Epithelial cell of proximal tubule (primary cell): ENCODE measurements at places on chromosomes 1 and 21. TPM values are rescaled to one million over a fixed set of nuclear protein-coding genes. Genes with fewer than 3 reads are reported as not detected.

- DNase-seq, result no peak
These were observed 83.8 kb downstream of the HSF2BP start for GRCh38 chr21:43575473-43575844.

- DNase-seq, result no peak
These were observed 448 bp upstream of the COL9A2 start for GRCh38 chr1:40317394-40318074.

DNA sequence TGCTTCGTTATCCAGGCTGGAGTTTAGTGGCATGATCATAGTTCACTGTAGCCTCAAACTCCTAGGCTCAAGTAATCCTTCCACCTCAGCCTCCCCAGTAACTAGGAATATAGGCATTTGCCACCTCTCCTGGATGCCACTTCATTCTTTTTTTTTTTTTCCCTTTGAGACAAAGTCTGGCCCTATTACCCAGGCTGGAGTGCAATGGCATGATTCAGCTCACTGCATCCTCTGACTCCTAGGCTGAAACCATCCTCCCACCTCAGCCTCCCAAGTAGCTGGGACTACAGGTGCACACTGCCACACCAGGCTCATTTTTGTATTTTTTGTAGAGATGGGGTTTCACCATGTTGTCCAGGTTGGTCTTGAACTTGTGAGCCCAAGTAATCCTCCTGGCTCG is 19.3 kb downstream of the OSBPL9 start:
- DNase-seq, result no peak

DNA sequence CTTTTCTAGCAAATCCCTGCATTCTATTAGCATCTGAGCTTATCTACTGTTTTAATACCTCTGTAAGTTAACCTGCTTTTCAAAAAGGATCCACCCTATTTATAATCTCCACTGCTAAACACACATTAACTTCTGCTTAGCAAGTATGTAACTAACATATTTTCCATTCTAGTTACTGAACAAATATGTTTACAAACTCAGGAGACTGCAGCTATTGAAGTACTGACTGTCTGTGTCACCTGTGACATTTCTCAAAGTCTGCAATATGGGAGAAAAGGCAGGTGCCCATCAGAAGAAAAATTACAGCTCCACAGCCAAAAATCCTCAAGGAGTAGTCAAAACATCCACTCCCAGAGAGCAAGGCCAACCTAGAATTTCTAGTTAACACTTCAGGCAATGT is 88.3 kb downstream of the JAK1 start:
- DNase-seq, result no peak

The ARTN gene
- total RNA-seq, result 2.0 and 14.1 TPM in 2 replicates

DNA sequence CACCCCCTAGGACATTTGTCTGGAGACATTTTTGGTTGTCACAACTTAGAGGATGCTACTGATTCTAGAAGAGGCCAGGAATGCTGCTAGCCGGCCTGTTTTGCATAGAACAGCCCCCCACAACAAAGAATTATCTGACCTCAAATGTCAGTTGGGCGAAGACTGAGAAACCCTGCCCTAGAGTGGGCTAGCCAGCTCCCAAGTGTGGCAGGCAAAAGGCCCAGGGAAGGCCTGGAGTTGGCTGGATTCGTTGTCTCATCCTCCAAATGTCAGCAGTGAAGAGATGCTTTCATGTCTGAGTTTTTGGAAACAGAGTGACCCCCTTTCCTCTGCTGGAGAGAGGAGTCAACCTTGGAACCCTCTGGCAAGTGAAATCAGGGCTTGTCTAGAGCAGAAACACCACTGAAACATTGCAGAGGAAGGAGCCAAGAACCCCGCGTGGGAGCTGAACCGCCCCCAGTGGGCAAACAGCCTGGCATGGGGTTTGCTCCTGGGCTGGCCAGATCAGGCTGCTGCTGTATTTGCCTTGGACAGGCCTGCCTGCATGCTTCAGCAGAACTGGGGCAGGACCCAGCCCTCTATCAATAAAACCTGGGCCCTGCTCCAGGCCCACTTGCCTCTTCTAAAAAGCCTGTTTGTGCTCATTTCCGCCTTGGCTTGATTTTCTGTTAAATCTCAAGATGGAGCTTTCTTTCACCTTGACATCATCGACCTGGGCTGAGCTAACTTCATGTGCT is 32.9 kb downstream of the RASSF5 start:
- no peak for DNase-seq

DNA sequence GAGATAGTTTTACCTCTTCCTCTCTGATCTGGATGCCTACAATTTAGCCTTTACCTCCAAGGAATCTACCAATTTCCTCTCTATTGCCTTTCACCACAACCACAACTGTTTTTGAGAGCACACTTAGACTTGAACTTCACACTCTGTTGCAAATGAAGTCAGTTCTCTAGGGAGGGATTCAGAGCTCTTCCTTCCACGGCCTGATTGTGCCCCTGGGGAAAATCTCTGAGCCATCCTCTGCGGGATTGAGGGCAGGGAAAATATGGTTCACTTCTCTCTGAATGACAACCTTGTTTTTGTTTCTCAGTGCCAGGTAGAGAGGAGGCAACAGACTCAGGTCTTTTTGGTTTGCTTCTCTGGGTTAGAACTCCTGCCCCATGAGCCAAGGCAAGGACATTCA is 35.4 kb upstream of the BCL10 start:
- DNase-seq, result no peak

DNA sequence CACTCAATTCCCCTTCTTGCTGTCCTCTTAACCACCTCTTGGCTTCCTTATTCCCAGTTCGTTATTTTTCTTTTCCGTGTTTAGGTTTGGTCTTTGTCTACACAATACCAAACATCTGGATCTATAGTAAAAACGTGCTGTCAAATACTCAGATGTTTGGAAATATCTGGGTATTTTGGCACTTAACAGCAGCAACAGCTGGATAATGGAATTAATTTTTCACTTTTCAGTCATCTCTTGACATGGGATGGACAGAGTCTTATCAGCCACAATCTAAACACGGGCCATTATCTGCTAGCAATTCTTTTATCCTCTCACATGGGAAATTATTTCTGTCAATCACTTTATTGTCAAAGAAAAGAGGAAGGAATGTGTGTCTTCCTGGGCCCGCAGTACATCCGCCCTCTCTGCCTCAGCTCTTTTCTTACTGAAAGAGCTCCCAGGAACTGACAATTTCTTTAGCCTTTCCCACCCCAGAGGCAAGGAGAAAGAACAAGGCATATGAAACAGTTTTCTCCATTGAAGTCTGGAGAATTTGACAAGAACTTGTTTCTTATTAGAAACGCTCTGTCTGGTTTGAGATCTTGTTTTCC is 13.4 kb downstream of the NHLH2 start:
- no peak for DNase-seq

- DNase-seq, result no peak
These were observed 12.4 kb upstream of the LRIF1 start for GRCh38 chr1:110976089-110976488.
